ENCODE measurements at places on chromosomes 2 and 18.

DNA sequence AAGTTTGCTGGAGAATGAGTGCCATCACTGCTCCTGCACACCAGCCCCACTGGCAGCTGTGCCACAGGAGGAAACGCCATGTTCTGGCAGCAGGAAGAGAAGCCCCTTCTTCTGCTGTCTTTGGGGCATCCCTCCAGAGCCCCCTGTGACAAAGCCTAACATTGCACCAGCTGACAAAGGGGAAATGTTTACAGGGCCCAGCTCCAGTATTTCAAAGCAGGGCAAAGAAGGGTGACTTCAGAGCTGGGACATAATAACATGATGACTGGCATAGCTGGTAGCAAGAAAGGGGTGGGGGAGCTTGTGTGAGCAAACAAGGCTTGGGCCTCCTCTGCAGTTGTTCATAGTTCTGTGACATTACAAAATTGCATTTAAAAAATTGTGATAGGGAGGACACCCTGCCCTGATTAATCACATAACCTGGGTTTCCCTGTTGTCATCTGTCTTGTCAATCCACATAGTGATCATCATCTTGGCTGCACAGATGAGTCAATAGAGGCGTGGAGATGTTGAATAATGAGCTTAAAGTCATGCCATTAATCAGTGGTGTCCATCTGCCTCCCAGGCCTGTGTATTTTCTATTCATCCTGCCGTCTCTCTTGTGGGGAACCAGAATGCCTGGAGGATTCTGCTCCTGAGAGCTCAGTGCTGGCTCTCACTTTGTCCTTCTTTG lies 29.1 kb upstream of the PDIA6 start:
- DNase-seq, result no peak

DNA sequence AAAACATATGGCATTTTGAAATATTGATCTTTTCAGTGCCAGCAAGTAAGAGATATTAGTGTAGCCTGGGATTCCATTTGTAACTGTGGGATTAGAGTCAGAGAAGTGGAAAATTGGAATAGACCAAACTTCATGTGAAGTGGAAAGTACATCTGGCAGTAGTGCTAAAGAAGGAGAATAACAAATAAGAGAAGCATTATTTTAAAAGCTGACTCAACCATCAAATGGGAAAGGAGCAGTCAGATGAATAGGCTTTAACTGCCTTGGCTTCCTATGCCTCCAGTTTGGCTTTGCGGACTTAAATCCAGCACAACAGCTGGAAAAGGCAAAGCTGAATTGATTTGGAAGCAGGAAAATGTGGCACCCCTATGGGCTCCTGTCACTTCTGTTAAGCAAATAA lies 623.1 kb downstream of the TSN start:
- no peak for DNase-seq

- no peak for DNase-seq
These were observed 162.0 kb upstream of the GULP1 start for GRCh38 chr2:188129677-188130076.

DNA sequence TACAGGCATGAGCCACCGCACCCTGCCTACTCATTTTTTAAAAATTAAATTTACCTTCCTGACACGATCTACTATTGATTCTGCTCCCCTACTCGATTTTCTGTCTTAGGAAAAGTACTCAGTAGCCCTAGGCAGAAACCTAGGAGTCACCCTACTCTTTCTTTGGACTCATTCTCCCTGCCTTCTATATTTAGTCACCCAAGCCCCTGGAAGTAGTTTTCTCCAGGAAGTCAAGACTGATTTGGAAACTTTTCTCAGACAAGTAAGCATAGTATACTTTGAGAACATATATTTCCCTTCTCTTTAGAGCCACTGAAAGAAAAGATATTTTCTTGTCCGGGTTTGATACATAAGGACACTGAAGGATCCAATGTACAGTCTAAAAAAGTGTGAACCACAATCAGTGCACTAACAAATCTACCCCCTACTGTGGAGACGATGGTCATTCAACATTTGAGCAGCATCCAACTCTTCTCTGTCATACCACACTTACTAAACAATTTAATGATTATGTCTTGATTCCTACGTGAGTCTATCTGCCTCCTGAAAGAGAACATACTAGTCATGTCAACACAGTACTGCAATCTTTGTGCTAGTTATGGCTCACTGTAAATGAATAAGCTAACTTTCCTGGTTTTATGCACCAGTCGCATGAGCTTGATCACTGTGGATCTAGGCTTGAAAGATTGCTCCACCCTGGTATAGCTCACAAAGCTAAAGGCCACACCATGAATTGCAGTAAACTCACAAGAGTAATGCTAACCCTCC lies 19.8 kb downstream of the YWHAQ start:
- no peak for DNase-seq

GRCh38 chr2:175630280-175631244 lies 371.5 kb downstream of the LNPK start:
- no peak for DNase-seq

GRCh38 chr18:36752929-36753865 lies 75.6 kb downstream of the TPGS2 start:
- no peak for DNase-seq

GRCh38 chr2:159073256-159073655 lies 104.8 kb downstream of the TANC1 start:
- peak; percentile 56 for DNase-seq

- DNase-seq, result no peak
These were observed 89.4 kb upstream of the SPTBN1 start for GRCh38 chr2:54366487-54367280.

DNA sequence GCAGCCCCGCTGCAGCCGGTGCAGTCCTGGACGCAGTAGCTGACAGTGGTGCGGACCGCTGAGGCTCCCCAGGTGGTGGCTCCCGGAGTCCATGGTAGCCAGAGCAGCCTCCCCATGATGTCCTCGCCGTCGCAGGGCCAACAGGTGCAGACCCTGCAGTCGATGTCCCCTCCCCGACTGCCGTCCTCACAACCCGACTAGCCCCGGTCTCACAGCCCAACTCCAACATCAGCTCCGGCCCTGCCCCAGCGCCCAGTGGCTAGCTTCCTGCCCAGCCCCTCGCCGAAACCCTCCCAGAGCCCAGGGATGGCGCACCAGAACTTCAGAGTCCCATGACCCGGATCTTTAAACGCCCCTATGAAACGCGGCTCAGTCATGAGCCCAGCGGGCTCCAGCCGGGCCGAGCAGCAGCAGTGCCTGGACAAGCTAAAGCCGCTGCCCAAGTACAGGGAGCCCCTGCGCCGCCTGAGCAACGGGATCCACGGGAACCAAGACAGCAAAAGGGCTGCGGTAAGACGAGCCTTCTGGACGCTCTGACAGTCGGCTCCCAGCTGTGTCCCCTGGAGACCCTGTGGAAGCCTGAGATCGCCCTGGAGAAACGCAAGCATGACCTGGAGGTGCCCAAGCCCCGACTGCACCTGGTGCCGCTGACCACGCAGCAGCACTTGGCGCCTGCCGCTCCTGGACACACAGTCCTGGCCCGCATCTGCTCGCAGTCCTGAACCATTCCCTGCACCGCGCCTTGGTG lies 53.8 kb upstream of the TUBA3E start:
- no peak for DNase-seq

- DNase-seq, result no peak
These were observed 101.6 kb upstream of the RIOK3 start for GRCh38 chr18:23351521-23351920.

DNA sequence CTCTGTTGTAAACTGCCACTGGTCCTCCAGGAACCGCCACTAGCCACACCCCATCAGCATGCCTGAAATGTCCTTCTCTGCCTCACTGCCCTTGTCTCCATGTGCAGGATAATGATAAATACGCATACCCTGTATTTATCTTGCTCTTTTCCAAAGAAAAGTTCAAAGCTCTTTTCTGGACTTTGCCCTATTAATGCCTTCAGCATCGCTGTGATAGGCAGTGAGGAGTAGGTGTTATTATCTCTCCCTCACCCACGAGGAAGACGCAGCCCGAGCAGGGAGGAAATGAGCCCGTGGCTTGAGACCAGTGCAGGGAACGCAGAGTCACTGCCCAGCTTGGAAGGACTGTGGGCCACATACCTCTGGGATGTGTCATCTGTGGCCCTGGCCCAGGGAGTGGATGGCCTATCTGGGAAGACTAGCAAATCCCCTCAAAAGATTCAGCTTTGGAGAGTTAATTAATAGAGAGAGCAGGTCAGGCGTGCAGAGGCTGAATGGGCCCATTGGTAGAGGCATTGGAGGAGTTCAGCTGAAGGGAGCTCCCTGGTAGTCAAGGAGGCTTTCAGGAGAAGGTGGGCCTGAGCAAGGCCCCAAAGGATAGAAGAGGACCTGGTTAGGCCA lies 39.5 kb upstream of the MCFD2 start:
- peak; percentile 97 for DNase-seq

DNA sequence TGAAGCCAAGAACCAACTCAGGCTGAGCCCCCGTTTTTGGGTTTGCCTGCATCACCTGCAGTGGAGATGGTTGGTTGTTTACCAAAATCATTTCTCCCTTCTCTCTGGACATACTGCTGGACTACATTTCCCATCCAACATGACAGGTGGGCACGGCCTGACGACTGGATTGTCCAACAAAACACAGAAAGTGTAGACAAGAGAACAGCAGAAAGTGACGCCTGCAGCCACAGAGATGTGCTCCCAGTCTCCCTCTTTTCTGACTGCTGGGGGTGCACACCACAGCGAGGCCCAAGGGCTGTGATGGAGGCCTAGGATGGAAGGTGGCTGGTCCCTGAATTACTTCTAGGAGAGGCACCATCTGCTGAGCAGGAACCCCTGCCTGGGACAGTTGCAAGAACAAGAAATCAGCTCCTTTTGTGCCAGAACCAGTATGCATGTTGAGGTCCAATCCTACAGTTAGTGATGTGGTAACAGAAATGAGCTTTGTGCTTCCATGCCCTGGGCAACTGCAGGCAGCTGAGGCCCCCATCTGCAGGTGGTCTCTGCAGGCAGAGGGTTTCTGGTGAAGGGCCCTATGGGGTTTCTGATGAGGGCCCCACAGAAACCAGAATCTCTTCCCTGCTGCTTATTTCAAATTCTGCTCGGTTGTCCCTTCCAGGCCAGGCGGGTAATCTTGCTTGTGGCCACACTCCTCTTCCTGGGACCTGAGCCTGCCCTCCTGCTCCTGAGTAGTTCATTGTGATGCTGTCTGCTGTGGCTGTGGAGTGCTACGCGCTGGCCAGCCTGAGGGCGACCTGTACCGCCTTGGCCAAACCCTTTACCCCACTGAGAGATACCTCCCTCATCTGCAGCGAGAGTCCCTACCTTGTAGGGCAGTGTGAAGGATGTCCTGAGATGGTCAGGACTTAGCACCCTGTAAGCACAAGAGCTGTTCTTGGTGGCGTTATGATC lies 168.3 kb downstream of the ASB1 start:
- DNase-seq, result no peak

DNA sequence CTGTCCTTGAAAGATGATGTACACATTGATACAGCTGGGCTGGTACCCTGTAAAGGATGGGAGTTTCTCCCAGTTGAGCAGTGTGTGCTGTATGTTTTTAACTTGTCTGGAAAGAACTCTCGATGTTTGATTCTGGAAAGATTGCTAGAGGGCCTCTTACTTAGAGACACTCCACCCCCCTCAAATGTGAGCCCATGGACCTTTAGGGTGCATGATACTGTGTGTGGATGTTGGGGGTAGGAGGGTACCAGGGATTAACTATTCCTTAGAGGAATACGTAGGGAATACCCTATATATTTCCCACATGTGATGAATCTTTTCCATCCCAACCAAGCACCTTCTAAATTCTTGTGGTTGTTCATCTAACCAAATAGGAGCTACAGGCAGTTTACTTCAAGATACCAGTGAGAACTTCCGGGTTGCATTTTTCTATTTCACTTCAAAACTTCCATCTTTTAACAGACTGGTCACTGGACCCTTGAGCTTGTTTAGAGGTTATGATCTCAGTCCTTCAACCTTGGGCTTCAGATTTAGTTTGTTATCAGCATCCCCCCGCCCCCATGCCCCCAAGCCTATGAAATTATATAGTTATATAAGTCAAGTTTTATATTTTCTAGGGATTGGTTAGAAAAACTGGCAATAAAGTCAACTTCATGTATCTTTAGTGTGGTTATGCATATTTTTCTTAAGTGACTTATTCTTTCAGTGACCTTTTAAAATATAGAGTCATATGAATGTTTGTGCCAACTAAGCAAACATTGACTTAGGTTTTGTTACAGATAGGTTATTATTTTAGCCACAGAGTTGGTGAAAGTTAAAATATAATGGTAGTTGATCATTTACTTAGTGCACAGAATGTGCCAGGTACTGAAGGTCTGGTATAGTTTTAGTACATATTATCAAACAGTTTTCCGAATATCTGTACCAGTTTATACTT lies 18.2 kb downstream of the AFTPH start:
- DNase-seq, result peak; percentile 6

- DNase-seq, result no peak
These were observed 69.3 kb downstream of the SOWAHC start for GRCh38 chr2:109683452-109683851.

- no peak for DNase-seq
These were observed 96.0 kb upstream of the ALKAL2 start for GRCh38 chr2:383888-384287.

Data from fibroblast of lung (primary cell).